ENCODE measurements at places on chromosomes 11 and 22.

DNA sequence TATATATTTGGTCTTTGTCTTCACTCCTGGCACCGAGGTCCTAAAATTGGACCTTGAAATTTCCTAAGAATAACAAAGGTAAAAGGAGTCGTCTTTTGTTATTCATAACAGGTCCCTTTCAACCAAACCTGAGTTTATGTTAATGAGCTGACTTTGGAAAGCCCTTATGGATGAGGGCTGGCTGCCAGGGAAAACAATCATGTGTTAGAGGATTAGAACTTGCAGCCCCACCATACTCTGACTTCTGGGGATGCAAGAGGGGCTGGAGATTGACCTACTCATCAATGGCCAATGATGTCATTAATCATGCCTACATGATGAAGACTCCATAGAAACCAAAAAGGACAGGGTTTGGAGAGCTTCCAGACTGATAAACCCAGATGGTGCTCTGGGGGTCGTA is 118.9 kb downstream of the MRTFA start:
- no peak for DNase-seq

DNA sequence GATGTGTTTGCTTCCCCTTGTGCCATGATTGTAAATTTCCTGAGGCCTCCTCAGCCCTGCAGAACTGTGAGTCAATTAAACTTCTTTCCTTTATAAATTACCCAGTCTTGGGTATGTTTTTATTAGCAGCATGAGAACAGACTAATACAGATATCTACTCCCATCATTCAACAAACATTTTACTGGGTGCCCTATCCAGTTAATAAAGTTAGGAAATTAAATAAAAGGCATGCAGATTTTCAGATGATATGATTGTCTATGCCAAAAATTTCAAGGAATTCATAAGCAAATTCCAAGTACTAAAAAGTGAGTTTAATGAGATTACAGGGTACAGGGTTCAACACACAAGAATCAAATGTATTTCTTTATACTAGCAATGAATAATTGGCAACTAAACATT is 33.5 kb upstream of the LIN7C start:
- no peak for DNase-seq

GRCh38 chr11:16612566-16613261 is 125.7 kb upstream of the C11orf58 start:
- DNase-seq = no peak

GRCh38 chr22:36528341-36528740 is 625 bp downstream of the EIF3D start:
- no peak for DNase-seq

GRCh38 chr11:44954051-44954906 is 3.6 kb upstream of the TP53I11 start:
- DNase-seq = no peak

DNA sequence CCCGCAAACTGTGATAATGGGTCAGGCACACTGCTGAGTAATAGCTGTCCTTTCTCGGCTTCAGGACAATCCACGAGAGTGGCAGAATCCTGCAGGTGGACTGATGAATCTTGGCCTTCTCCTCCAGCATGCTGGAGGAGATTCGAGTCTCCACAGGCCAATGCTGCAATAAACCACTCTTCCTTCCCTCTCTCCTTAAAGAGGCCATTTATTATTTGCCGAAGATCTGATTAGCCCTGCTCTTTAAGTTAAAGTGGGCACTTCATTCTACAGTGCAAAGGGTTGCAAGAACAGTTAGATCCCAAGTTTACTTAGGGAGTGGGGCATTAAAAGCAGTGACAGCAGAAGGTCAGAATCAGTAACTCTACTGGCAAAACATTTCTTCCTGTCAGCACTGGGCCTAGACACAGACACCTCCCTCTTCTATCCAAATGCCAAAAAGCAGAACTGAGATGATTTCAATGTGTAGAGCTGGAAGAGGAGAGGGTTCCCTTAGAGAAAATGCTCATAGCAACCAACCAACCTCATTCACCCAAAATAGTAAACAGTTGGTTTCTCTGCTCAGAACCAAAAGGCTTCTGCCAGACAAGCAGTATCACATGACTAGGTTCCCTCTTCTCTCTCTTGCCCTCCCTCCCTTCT is 121.7 kb downstream of the SGSM3 start:
- no peak for DNase-seq

- no peak for DNase-seq
These were observed 100.0 kb downstream of the TMEM135 start for GRCh38 chr11:87137711-87138110.

- DNase-seq = no peak
These were observed 58.5 kb upstream of the NTM start for GRCh38 chr11:131311776-131312514.

DNA sequence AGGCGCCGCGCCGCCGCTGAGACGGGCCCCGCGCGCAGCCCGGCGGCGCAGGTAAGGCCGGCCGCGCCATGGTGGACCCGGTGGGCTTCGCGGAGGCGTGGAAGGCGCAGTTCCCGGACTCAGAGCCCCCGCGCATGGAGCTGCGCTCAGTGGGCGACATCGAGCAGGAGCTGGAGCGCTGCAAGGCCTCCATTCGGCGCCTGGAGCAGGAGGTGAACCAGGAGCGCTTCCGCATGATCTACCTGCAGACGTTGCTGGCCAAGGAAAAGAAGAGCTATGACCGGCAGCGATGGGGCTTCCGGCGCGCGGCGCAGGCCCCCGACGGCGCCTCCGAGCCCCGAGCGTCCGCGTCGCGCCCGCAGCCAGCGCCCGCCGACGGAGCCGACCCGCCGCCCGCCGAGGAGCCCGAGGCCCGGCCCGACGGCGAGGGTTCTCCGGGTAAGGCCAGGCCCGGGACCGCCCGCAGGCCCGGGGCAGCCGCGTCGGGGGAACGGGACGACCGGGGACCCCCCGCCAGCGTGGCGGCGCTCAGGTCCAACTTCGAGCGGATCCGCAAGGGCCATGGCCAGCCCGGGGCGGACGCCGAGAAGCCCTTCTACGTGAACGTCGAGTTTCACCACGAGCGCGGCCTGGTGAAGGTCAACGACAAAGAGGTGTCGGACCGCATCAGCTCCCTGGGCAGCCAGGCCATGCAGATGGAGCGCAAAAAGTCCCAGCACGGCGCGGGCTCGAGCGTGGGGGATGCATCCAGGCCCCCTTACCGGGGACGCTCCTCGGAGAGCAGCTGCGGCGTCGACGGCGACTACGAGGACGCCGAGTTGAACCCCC is 798 bp downstream of the BCR start:
- no peak for DNase-seq

All from stimulated activated CD4-positive, alpha-beta T cell treated with anti-CD3 and anti-CD28 coated beads, Interleukin-15, amount 100 ng/mL, for 1 hour (primary cell).